Cerebellar nuclear complex (tissue), 1 donor: ENCODE measurements at places on chromosomes 13 and 19.

- no peak for DNase-seq
Observed at GRCh38 chr13:110677731-110678545, 28.0 kb downstream of the CARS2 start.

GRCh38 chr13:58379221-58379620 lies 747.7 kb downstream of the PCDH17 start:
- no peak for DNase-seq

DNA sequence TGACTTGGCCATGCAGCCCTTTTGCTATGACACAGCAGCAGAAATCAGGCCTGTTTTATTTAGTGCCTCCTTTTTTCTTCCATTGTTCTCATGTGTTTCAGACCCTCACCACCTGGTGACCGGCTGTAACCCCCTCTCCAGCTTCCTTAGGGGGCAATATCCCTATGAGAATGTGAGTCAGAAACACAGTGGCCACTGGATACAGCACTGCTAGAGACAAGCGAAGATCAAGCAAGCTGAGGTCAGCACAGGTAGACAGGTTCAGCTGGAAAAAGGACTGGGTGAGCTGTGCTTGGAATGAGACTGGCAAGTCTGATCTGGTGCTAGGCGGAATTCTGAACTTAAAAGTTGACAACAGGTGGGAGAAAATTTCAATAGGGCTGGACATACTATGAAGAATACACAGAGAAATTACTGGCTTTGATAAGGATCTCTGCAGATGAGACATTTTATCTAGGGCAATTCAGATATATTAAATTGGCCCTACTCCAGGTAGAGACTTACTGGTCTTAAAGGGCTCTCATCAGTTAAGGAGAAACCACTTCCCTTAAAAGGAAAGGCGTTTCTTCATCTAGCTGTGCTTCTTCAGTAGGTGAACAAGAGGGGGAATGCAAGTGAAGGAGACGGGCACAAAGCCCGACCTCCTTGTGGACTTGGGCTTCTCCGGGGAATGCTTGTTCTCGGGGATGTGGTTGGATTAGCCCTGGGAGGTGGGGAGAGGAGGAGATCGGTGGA lies 83.3 kb downstream of the ERCC5 start:
- DNase-seq, result no peak

- no peak for DNase-seq
Observed at GRCh38 chr13:40130871-40131636, 475.6 kb downstream of the COG6 start.

DNA sequence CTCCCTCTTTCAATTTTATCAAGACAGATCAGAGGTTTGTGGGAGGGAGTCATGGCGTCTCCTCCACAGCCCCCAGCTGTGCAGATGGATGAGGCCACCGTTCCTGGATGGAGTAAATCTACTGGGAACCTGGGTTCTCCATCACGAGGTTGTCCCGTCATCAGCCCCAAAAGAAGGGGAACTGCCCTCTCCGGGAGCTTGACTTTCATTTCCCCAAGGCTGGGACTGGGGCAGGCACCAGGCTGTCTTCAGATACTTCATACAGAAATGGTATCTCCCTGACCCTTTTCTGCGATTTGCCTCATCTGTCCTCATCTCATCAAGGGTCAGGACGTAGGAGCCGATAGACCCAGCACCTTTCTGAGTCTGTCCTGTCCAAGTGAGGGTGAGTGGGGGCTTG lies 9.8 kb downstream of the LILRB2 start:
- DNase-seq, result no peak

- DNase-seq, result no peak
Observed at GRCh38 chr13:87123987-87124784, 547.0 kb upstream of the SLITRK5 start.

GRCh38 chr13:33349288-33349985 lies 63.9 kb upstream of the STARD13 start:
- no peak for DNase-seq

- DNase-seq, result no peak
Observed at GRCh38 chr19:439167-439900, 21.5 kb downstream of the SHC2 start.

GRCh38 chr13:84925443-84925842 lies 873.8 kb downstream of the SLITRK6 start:
- DNase-seq, result no peak

- no peak for DNase-seq
Observed at GRCh38 chr19:11581740-11582139, 4.3 kb upstream of the ACP5 start.

DNA sequence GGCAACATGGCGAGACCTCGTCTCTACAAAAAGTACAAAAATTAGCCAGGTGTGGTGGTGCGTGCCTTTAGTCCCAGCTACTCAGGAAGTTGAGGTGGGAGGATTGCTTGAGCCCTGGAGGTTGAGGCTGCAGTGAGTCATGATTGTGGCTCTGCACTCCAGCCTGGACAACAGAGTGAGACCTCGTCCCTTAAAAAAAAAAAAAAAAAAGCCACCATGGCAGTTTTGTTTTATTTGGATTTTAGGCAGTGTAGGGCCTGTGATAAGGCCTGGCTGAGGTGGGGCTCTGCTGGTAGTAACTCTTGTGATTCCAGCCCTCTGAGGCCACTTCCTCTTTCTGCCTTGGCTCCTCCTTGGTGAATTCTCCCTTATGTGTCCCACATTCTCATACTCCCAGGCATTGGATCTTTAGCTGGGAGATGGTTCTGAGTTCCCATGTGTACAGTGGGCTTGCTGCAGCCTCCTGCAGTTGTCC lies 39.2 kb downstream of the GATAD2A start:
- no peak for DNase-seq

DNA sequence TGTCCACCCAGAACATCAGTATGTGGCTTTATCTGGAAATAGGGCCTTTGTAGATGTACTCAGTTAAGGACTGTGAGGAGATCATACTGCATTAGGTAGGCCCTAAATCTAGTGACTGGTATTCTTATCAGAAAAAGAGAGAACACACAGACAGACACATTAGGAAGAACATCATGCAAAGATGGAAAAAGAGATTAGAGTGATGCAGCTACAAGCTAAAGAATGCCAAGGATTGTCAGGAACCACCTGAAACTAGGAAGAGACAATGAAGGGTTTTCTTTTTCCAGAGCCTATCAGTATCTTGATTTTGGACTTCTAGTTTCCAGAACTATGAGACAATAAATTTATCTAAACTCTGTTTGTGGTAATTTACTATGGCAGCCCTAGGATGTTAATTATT lies 15.0 kb upstream of the DZIP1 start:
- no peak for DNase-seq

- DNase-seq, result no peak
Observed at GRCh38 chr19:21491146-21491545, 14.3 kb upstream of the ZNF429 start.

DNA sequence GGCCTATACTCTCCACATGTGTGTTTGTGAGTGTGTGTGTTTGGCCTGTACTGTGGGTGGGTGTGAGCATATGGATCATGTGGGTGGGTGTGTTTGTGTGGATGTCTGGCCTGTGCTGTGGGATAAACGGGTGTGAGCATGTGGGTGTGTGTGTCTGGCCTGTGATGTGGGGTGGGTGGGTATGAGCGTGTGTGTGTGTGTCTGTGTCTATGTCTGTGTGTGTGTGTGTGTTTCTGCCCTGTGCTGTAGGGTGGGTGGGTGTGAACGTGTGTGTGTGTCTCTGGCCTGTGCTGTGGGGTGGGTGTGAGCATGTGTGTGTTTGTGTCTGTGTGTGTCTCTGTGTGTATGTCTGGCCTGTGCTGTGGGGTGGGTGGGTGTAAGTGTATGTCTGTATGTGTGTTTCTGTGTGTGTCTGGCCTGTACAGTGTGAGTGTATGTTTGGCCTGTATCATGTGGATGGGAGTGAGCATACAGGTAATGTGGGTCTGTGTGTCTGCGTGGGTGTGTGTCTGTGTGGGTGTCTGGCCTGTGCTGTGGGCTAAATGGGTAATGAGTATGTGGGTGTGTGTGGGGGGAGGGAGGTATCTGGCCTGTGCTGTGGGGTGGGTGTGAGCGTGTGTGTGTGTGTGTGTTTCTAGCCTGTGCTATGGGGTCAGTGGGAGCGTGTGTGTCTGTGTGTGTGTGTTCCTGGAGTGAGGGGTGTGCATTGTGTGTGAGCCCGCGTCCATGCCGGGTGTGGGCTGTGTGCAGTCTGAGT lies 20.8 kb upstream of the KCTD15 start:
- no peak for DNase-seq

- no peak for DNase-seq
Observed at GRCh38 chr19:35779033-35779432, 3.7 kb downstream of the ARHGAP33 start.

- DNase-seq, result no peak
Observed at GRCh38 chr13:60572003-60572798, 175.2 kb downstream of the TDRD3 start.

- DNase-seq, result no peak
Observed at GRCh38 chr13:103009051-103009840, 57.0 kb downstream of the SLC10A2 start.

DNA sequence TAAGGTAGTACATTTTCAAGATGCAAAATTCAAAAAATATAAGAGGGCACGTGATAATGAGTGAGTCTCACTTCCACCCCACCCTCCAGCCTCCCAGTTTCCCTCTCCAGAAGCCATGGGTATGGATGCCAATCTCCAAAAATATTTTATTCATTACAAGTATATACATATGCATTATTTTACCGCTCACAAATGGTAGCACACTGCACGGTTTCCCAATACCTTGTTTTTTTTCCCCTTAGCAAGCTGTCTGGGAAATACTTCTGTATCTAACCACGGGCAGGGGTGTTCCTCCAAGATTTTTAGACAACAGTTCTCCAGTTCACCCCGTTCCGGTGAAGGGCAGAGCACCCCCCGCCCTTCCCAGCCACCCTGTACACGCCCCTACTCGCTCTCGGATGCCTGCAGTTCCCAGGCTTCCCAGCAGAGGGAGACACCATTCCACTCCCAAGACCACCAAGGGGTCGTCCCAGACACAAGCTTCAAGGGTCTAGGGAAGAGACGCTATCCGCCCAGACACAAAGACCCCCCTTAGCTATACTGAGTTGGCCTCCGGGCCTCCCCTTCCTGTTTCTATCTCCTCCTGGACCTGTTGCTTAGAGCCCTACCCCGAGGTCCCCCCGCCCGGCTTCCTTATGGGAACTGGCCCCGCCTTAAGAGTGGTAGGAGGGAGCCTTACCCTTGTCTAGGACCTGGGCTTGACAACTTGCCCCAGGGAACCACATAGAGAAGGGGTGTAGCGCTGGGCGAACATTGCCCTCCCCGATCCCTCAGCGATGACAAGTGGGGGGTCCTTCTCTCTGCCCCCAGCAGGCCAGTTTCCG lies 1.1 kb upstream of the FXYD3 start:
- no peak for DNase-seq

GRCh38 chr19:33818411-33818810 lies 21.7 kb downstream of the KCTD15 start:
- no peak for DNase-seq

DNA sequence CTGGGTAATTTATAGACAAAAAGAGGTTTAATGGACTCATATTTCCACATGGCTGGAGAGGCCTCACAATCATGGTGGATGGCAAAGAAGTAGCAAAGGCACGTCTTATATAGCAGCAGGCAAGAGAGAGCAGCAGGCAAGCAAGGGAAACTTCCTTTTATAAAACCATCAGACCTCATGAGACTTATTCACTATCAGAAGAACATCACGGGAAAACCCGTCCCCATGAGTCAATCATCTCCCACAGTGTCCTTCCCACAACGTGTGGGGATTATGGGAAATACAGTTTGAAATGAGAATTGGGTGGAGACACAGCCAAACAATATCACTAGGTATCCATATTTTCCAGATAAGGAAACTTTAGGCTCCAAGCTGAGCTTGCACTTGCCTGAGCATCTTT lies 9.5 kb upstream of the CYP2B6 start:
- no peak for DNase-seq

GRCh38 chr13:33033051-33033812 lies 17.0 kb downstream of the KL start:
- DNase-seq, result no peak

DNA sequence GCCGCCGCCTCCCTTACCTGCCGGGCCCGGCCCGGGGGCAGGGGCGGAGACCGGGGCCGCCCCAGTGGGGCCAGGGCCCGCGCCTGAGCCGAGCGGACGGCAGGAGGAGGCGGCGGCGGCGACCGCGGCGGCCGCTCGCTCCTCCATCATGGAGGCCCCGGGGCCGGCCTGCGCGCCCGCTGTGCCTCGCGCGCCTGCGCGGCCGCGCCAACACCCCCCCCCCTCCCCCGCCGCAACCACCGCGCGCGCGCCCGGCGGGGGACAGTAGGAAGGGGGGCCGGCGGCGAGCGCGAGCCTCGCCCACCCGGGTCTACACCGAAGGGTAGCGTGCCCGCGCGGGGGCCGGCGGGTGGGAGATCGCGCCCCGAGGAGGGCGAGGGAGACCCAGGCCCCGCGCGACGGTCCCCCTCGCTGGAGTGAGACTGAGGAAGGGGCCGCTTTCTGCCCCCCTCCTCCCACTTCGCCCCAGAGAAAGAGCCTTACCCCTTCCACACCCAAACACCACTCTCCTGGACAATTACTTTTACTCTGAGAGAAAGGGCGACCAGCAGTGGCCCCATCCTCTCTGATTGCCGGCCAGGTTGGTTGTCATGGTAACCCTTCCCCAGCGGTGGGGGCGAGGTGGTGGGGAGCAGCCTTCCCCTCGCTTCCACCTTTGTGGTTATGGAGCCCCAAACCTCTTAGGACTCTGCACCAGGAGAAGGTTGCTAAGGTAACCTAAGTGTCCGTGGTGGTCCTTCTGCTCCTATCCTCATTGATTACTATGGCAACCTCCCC lies at the start of gene STRN4:
TSS of gene STRN4 (minus strand) at position 170 of the 777 bp plus-strand sequence. CDS start at position 150, 20 bp downstream.
- no peak for DNase-seq

- no peak for DNase-seq
Observed at GRCh38 chr19:39174558-39175544, 21.9 kb upstream of the NCCRP1 start.

GRCh38 chr13:24745861-24746617 lies 17.9 kb upstream of the RNF17 start:
- no peak for DNase-seq

GRCh38 chr13:98664510-98664909 lies 87.6 kb upstream of the STK24 start:
- no peak for DNase-seq

GRCh38 chr13:106133025-106133424 lies 402.4 kb downstream of the EFNB2 start:
- DNase-seq, result no peak

DNA sequence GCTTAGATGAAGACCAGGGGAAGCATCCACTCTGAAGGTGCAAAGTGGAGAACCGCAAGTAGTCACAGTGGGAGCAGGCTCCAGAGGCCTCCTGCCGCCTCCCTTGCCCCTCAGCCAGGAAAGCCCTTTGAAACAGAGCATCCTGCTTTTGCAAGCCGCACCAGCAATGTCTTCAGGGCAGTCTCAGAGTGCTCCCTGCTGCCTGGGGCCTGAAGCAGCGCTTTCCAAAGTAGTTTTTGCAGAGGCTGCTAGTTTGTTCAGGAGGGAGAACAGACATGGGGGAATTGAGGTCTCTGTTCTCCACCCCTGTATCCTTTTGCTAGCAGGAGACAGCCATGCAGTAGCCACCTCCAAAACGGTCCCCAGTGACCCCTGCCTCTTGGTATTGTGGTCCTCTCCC lies 15.8 kb upstream of the POP4 start:
- no peak for DNase-seq
